CD4-positive, alpha-beta T cell treated with Interleukin-12 subunit alpha and Interleukin-12 subunit beta, for 1 hour (primary cell): ENCODE measurements at places on chromosomes 5 and 9.

- no peak for DNase-seq
These were observed 43.3 kb upstream of the NDFIP1 start for GRCh38 chr5:142065273-142065672.

- no peak for DNase-seq
These were observed 129.2 kb downstream of the MYO10 start for GRCh38 chr5:16806711-16807546.

DNA sequence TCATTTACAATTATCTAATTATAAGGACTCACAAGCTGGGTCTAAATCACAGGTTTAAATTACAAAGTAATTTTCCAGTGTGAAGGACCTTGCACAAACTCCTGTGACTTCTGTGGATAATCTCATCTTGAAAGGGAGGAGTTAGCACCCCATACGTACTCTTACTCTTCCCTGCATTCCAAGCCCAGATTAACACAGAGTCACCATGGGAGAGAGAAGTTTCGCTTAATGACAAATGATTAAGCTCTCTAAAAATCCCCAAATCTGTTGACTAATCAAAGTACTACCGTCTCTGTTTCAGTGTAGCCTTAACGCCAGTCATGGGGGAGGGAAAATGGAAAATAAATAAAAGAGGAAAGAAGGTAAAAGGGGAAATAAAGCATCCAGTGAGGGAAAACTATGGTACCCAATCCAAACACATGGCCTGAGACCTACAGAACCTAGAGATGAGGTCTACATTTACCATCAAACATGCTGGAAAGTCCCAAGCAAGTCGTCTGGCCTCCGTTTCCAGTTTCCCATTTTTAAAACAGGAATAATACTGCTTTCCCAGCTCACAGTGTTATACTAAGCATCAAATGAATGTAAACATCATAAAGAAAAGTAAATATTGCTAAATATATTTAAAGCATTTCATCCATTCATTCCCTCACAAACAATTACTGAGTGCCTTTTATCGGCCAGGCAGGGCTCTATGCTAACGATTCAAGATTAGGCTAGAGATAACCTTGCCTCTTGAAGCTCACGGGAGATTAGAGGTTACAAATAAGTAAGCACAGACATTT lies 63.2 kb downstream of the PCA3 start:
- no peak for DNase-seq

GRCh38 chr9:89274838-89275237 lies 36.2 kb upstream of the CKS2 start:
- no peak for DNase-seq

DNA sequence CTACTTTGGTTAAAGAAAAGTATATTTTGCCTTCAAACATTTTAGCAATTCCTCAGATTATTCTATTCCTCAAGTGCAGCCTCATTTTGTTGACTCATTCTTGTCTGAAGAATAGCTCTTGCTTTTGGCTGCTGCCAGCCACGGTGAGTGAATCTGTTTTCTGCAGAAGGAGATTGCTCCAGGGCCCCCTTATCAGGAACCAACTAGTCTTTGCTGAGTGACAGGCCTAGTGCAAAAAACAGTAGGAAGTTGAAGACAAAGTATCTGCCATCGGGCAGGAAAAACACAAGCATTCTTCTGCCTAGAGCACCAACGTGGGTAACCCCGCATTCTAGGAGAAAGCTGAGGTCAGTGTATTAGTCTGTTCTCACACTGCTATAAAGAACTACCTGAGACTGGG lies 42.3 kb downstream of the ZNF883 start:
- DNase-seq = no peak

- DNase-seq = no peak
These were observed 3.8 kb upstream of the ELAVL2 start for GRCh38 chr9:23829580-23830475.

DNA sequence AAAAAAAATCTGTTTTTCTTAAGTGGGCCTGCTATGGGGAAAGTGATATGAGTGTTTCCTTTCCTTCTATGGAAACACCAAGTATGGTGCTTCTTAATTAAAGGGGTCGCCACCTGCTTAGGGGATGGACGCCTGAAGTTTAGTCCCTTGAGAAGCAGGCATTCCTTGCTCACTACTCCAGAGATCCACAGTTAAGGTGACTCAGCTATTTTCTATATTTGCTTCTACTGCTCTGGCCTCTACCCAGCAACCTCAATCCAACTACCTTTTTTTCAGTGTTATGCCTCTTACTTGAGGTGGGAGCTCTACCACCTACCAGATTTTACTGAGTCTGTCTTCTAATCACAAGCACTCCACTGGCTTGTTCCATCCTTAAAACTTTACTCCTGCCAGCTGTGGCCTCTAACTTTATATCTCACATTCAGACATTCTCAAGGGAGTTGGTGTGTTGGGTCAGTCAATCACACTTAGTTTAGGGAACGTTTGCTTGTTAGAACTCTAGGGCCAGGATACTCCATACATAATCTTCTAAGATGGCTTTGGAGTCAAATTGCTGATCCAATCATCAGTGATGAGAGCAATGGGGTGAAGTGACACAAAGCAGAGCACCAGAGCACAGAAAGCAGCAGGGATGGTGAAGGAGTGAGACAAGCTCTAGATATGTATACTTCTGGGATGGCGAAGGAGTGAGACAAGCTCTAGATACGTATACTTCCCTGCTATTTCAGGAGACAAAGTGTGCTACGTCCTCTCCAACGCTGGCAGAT lies 708.1 kb downstream of the EFNA5 start:
- DNase-seq = no peak

- DNase-seq = no peak
These were observed 38.6 kb upstream of the TDRD7 start for GRCh38 chr9:97373331-97373730.

DNA sequence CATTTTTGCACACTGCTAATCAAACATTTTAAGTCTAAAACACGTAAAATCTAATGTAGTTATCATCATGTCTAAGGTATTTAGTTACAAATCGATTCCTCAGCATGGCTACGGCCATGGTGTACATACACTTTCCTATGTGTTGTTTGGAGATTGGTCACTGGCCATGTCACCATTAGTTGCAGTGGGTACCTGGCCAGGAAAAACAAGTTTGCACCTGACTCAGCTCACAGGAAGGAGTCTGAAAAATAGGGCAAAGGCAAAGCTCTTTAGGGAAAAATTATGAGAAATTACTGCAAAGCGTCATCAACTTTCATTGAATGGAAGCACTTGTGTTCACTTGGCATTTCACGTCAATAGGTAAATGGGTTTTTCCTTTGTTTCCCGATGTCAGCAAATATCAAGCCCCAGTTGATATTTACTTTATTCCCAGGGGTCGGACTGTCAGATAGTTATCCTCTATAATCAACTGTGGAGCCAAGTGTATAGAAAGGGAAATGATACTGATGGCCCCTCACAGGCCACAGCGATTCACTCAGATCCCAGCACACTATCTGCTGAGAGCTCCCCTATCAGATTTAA lies 626.0 kb upstream of the ADAMTS16 start:
- no peak for DNase-seq

GRCh38 chr9:116039312-116039711 lies 114.3 kb upstream of the PAPPA start:
- no peak for DNase-seq

DNA sequence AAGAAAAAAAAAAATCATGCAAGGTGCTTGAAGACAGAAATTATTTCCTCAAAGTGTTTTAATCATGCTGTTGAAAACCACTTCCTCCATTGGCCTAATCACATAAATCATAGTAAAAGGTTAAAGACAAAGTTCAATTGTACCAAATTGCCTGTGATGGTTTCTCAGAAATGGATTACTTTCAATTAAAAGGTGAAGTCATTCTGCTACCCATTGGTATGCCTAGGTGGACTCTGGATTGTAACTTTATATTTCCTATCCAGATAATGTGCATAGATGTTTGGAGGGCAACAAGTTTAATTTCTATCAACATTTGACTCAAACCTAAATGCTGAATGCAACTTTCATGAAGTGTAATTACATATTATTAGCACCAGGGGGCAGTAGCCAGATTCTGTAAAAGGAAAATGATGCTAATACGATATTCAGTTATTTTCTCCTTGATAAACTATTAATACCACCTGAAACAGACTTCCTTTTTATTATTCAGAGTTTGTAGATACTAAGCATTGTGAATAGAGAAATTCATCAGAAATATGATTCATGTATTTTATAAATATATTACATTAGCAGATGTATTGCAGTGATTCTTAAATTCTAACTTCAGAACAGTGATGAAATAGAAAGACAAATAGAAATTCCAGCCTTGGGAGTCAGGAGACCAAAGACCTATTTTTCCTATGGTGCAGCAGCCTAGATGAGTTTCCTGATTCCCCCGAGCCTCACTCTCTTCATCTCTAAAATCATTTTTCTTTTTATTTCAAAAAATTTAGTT lies 148.2 kb downstream of the CAAP1 start:
- DNase-seq = peak; percentile 10

DNA sequence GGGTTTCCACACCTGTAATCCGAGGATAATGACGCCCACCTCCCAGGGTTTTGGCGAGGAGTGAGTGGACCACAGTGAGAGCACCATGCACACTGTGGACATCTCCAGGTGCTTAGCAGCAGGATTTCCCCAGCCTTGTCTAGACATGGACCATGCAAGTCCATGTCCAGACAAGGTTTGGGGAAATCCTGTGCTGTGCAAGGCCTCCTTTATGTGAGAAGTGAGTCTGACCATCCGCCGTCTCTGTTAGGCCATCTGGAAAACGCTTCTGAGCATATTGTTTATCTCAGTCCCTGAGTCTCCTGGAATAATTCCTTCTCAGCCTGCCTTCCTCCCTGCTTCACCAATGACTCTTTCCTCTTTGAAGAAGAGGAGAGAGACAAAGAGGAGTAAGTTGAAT lies 26.2 kb upstream of the TNFAIP8 start:
- no peak for DNase-seq

- no peak for DNase-seq
These were observed 8.9 kb upstream of the DPP7 start for GRCh38 chr9:137123468-137123837.

GRCh38 chr9:132531710-132532570 lies 50.5 kb upstream of the BARHL1 start:
- no peak for DNase-seq
